ENCODE measurements at places on chromosomes 2 and 18.

DNA sequence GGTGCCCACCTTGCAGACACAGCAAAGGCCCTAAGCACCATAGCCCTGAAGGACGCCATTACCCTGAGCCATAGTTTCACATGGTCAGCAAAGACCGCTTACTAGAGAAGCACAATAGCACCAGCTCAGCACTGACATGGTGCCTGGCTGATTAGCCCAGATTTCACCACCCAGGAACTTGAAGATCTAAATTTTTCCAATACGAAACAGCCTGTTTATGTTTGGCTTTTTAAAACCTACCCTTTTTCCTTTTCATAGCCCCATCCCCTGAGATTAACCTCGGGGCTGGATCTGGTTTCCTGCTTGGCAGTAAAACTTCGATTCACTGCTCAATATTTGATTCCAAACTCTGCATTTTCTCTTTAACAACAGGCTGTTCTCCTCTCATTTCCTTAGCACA is 158.5 kb upstream of the PID1 start:
- no peak for DNase-seq

- no peak for DNase-seq
Observed at GRCh38 chr18:33020877-33021276, 248.1 kb upstream of the KLHL14 start.

DNA sequence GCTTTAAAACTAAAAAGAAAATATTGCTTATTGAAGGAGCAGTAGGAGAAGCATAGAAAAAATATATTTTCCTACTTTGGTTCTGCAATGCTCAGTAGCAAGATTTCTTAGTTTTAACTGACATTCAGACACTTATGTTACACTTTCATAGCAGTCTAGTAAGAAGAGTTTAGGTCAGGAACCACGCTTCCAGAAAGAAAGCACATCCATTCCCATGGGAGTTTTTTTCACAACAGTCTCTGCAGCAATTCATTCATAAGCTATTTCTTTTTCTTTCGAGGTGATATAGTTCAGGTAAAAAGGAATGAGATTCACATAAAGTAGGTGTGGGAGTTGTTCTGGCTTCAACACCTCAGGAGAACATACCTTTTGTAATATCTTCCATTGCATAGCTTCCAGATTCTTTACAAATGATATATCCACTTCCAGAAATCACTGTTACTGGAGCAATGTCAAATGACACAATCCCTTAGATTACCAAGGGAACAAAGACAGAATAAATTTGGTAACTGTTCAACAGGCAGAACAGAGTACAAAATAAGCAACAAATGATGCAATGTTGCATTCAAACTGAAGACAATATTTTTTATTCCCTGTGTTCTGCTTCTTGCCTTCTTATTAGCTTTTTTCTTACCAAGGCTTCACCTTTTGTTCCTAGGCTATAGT is 95.2 kb upstream of the GULP1 start:
- no peak for DNase-seq

DNA sequence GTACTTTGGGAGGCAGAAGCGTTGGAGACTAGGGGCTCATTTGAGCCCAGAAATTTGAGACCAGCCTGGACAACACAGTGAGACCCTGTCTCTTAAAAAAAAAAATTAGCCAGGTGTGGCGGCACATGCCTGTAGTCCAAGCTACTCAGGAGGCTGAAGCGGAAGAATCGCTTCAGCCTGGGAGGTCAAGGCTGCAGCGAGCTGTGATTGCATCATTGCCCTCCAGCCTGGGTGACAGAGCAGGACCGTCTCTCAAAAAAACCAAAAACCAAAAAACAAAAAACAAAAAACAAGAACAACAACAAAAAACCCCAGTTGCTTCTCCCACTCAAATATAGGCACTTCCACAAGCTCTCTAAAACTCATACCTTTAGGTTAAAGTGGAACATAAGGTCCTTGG is 27.4 kb upstream of the ADCYAP1 start:
- no peak for DNase-seq

DNA sequence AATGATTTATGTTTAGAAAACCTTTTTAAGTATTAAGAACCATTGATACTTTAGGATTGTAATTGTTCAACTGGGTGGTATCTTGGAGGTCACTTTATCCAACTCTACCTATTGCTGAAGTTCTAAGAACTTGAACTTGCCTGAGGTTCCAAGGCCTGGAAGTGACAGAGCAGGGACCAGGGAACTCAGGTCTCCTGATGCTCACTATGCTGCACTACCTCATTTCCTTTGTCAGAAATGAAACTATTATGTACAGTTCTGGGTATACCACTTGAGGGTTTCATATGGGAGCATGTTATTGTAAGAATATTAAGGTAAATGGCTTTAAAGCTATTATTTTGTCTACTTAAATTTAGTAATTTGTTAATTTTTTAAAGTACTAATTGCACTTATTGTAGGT is 3.0 kb downstream of the MBD5 start:
- no peak for DNase-seq

Measured in ELF-1 (cell line).